CD4-positive, alpha-beta T cell treated with Interleukin-4 for 4 hours (primary cell): ENCODE measurements at places on chromosomes 16 and 17.

DNA sequence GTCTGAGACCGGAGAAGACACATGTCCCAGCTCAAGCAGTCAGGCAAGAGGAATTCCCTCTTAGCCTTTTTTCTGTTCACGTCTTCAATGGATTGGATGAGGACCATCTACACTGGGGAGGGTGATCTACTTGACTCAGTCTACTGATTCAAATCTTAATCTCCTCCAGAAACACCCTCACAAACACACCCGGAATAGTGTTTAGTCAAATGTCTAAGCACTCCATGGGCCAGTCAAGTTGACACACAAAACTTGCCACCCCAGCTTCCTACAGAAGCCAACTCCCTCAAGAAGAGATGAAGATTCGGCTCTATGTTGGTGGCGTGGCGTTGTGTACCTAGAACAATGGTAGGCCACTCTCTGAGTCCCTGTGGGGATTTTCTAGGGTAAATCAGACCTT lies 22.5 kb upstream of the NKD1 start:
- no peak for DNase-seq

- no peak for DNase-seq
Measured at GRCh38 chr16:818132-818531, 17.6 kb upstream of the GNG13 start.

GRCh38 chr17:17466511-17466910 lies 10.3 kb upstream of the MED9 start:
- no peak for DNase-seq

- no peak for DNase-seq
Measured at GRCh38 chr17:7667656-7668406, 17.1 kb downstream of the ATP1B2 start.

GRCh38 chr17:64091116-64091515 lies 38.8 kb downstream of the ERN1 start:
- peak; percentile 47 for DNase-seq

DNA sequence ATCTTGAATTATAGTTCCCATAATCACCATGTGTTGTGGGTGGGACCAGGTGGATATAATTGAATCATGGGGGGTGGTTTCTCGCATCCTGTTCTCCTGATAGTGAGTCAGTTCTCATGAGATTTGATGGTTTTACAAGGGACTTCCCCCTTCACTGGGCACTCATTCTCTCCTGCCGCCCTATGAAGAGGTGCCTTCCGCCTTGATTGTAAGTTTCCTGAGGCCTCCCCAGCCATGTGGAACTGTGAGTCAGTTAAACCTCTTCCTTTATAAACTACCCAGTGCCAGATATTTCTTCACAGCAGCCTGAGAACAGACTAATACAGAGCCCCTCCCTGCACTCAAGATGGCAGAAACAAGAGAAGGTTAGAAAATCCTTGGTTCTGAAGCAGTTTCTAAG lies 26.4 kb downstream of the LDAF1 start:
- no peak for DNase-seq

DNA sequence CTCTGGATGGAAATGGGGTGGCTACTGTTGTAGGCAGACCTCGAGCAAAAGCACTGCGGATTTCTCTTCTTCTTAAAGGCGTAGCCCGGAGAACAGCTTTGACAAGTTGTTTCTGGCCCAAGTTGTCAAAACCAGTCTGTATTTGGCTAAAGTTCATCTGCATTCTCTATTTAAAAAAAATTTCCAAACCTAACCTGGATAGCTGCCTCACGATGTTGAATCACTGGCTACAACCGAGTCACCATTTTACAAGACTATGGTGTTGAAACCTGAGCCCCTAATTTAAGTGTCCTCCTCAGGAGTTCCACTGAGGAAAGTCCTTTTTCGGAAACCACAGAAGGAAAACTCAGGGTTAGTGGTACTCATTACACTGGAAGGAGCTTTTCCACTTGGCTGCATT lies 1.5 kb downstream of the SLC16A6 start:
- no peak for DNase-seq

GRCh38 chr16:72944757-72945485 lies 103.0 kb downstream of the ZFHX3 start:
- no peak for DNase-seq

DNA sequence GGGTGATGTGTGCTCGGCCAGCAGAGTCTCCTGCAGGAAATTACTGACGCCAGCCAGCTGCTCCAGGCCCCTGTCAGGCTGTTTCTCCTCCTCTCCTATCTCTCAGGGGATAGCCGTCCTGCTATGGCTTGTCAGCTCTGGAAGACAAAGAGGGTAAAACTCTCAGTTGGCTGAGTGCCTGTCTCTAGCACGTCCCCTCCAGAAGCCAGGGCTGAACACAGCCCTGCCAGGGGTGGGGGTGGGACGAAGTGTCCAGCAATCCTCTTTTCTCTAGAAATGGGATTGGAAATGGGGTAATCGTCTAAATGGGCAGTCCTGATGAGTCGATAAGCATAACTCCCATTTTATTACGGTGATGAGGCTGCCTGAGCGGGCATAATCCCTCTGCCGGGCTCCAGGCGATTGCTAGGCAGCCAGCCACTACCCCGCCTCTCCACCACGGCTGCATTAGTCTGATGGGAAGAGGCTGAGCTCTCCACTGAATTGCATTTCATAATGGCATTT lies 89.1 kb upstream of the GNAO1 start:
- no peak for DNase-seq

DNA sequence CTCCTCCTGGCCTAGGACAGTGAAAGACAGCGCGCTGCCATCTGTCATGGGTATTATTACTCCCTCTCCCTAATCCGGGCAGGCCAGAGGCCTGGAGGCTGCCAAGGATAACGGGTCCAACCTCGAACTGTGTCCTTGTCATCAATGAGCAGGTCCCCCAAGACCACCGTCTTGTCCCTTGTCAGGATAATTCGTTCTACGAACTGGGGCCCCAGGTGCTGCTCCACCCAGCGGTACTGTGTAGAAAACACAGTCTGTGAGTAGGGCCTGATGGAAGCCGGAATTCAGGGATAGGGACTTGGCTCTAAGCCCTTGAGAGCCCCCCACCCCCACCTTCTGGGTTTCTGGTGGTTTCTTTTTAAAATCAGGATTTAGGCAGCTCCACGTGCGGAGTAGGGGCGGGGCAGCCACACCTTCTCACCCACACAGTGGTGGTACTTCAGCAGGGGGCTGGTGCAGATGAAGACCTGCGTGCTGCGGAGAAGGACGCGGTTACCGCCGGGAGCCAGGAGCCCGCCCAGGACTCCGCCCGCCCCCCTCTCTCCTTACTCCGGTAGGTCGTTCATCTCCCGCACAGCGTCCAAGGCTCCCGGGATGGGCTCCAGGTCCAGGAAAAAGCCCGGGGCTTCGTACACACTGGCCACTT lies 787 bp downstream of the NT5C start:
- peak; percentile 49 for DNase-seq

DNA sequence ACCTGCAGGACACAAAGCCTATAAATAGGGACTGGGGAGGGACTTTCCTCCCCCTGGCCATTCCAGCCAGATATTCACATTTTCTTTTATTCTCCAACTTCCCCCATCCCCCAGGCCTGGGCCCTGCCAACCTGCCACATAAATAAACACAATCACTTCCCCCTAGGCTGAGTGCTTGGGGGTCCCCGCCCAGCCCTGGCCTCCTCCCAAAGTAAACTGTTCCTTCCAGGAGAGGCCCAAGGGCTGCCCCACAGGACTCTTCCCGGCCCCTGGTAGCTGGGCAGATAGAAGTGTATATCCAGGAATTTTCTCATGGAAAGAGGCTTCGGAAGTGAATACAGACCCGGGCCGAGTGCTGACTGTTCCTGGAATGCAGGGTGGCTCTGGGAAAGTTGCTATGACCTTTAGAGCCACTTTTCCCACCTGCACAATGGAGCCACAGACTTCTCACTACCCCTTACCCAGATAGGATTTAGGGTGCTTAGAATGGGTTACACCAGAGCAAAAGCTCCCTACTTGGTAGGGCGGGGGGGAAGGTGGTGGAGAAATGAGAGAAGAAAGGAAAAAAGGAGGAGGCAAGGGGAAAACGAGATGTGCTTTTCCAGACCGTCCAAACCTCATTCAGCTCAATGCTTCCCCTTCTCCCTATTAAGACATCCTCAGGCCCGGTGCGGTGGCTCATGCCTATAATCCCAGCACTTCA lies 8.5 kb downstream of the CSF3 start:
- no peak for DNase-seq

DNA sequence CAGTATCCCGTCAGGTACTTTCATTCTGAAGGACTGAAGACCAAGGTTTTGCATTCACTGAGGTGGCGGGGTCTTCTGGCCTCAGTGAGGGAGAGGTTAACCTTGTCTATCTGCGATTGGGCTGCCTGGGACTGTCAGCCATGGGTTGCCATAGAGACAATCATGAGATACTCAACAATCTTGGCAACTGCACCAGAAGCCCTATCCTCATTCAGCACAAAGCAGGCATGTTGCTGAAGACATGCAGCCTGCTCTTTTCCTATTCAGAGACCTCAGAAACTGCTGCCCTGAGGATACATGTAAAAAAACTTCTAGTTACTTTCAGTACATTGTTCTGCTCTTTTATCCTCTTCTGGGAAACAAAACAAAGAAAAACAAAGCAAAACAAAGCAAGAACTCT lies 146.3 kb upstream of the PIRT start:
- no peak for DNase-seq

DNA sequence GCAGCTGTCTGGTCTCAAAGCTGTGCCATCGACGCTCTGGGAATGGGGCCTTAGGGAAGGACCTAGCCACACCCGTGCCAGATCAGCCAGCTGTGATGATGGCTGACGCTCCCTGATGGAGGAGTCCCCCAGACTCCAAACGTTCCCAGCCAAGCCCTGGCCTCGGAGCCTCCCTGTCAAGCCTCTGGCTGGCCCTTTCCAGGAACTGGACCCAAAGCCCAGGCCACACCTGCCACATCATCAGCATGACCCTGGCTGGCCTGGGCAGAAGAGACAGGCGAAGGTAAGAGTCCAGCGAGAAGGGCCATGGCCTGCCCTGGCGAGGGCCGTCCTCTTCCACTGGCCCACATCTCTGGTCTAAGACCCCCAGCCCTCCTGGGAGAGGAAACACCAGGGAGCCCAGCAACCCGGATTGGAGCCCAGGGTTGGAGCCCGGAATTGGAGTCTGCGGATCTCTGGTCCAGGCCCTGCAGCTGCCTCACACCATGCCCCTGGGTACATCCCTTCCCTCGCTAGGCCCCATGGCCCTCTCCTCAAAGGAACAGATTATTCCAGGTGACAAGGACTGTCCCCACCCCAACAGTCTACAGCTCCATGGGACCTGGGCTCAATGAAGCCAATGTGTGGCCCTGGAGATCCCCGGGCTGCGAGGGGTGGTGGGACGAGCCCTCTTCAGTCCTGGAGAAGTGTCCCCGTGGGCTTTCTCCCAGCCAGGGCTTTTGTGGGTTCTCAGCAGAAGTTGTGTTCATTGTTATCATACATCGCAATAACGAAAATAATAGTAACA lies 105.1 kb upstream of the TNRC6C start:
- no peak for DNase-seq

DNA sequence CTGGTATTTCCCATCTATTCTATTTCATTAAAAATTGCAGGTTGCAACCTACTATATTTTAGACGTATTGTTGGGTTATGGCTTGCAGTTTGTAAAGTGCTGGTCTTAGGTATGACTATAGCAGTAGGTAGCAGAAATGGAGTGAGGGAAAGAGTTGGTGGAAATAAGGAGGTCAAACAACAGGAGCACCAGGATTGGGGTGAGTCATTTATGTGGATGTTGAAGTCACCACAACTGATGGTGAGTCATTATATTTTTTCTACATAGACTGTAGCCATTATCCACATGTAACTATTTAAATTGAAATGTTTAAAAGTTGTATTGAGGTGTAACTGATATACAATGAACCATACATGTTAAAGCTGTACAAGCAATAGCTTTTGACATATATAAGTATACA lies 25.0 kb upstream of the HS3ST3A1 start:
- DNase-seq: no peak

- peak; percentile 90 for DNase-seq
Measured at GRCh38 chr17:80263253-80264204, 2.9 kb downstream of the RNF213 start.

- peak; percentile 50 for DNase-seq
Measured at GRCh38 chr16:89784406-89784805, 32.0 kb downstream of the FANCA start.

GRCh38 chr17:57466017-57466471 lies 209.7 kb downstream of the MSI2 start:
- no peak for DNase-seq

DNA sequence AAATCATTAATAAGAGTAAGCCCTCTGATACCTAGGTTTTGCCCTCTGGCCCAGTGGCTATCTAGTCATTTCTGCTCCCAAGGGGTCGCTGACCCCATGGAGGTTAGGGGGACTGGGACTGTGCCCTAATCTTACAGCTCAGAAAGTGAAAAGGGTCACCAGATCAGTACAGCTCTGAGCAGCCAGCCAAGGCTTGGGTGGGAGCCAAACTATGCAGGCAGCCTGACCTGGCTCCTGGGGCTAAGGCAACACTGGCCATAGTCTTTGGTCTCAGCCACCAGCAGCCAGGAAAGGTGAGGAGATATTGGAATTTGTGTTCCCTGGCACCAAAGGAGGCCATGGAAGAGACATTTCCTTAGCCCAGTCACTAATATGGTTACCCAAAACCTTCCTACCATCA lies 67.6 kb downstream of the ASIC2 start:
- no peak for DNase-seq

- no peak for DNase-seq
Measured at GRCh38 chr16:67457611-67458010, 23.3 kb downstream of the ATP6V0D1 start.

DNA sequence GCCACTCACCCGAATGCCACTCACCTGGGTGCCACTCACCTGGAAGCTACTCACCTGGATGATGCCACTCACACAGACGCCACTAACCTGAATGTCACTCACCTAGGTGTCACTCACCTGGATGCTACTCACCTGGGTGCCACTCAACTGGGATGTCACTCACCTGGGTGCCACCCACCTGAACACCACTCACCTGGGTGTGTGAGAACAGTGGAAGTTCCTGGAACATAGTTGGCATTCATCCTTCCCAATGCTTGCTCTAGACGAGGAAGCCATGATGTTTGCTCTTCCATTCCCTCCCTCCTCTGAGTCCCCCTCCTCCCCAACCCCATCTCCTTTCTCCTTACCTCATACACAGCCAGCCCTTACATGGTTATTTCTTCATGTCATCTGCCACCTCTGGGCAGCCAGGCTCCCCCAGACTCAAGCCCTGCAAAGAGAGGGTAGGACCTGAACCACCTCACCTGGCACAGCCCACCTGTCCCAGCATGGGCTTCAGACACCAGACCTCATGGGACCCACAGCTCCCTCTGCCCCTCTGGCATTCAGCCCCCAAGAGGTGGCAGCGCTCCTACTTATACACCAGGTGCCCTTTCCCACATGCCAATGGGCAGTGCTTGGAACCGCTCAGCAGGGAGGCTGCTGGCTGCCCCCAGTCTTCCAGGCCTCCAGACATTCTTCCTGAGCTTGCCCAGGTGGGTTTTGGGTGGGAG lies 171.8 kb upstream of the FOXF1 start:
- no peak for DNase-seq

GRCh38 chr16:82395212-82395611 lies 225.2 kb upstream of the MPHOSPH6 start:
- no peak for DNase-seq

GRCh38 chr16:68737046-68737729 lies at the start of gene CDH1:
Gene CDH1, plus strand, starts transcription at chr16:68737292. Its CDS starts 124 bp downstream, at chr16:68737416.
- DNase-seq: no peak
